ENCODE measurements at places on chromosomes 4 and X. TPM values are rescaled to one million over a fixed set of nuclear protein-coding genes. Genes with fewer than 3 reads are reported as not detected.

CENPU gene
- total RNA-seq, result 74.7 TPM

CYBB gene
- total RNA-seq, result not detected

NUDT11 gene
- total RNA-seq, result 0.79 TPM

PPP1R2C gene
- not detected for total RNA-seq

CENPVL2 gene
- not detected for total RNA-seq

HOPX gene
- total RNA-seq, result 208 TPM

- DNase-seq, result no peak
Measured at GRCh38 chr4:25111648-25112196, 48.5 kb downstream of the SEPSECS start.

- no peak for DNase-seq
Measured at GRCh38 chrX:106862972-106863688, 40.0 kb downstream of the RIPPLY1 start.

GRCh38 chr4:122899682-122900081 is 22.7 kb downstream of the NUDT6 start:
- DNase-seq, result no peak

DNA sequence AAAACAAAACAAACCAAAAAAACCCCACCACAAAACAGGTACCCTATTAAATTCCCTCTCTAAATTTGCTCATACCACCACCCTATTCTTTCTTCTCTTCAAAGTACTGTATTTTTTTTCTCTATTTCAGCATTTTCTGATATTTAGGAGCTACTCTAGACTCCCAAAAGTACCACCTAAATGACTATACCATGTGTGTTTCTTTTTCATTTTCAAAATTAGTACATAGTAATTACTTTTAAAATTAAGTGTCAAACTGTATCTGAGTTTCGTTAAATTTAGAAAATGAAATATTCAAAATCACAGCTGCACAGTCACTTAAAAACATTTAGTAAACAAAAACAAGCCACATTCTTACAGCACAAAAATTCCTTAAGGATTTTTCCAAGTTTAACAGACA is 161.7 kb downstream of the FBXW7 start:
- DNase-seq, result no peak

DNA sequence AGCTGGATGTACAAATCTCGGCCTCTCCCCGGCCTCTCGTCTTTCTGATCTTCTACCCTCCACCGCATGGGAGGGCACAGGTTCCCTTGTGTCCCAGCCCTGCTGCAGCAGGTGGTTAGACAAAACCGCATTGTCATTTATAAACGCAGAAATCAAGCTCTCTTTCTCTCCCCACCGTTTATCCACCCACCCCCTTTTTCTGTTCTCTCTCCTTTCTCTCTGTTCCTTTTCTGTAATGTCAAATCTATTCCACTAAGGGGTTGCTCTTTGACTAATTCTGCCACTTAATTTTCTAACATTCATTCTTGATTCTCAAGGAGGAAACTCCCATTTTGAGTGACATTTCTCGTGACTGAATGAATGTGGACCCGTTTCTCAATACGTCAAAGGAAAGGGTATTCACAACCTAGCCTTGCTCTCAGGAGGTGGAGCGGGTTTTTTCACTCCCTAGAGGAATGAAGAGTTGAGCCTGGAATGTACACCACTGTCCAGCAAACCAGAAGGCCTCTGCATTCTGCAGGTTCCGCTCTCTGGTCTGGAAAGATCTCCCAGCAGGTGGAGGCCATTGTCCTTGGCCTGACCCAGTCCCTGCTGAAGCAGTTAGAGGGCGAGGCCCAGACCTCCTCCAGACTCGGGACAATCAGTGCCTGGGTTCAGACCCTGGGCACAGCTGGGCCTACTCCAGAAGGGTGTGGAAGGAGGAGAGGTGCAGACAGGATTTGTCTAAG is 70.9 kb upstream of the ENPP6 start:
- peak; percentile 63 for DNase-seq

DNA sequence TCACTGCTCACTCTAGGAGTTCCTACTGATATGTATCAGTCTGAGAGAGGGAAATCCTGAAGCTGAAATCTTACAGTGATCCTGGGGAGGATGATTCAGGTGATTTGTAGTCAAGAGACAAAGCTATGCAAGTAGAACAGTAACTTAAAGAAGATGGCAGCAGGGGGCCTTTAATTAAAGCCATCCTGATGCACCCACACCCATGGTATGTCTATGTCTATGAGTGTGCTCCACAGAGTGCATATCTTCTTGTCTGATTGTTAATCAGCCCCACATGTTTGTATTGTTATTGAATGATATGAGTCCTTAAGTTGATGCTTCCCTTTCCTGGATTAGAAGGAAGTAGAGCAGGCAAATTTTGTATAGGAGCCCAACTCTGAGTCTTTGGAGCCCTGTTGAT is 78.8 kb downstream of the NHS start:
- DNase-seq, result no peak

DNA sequence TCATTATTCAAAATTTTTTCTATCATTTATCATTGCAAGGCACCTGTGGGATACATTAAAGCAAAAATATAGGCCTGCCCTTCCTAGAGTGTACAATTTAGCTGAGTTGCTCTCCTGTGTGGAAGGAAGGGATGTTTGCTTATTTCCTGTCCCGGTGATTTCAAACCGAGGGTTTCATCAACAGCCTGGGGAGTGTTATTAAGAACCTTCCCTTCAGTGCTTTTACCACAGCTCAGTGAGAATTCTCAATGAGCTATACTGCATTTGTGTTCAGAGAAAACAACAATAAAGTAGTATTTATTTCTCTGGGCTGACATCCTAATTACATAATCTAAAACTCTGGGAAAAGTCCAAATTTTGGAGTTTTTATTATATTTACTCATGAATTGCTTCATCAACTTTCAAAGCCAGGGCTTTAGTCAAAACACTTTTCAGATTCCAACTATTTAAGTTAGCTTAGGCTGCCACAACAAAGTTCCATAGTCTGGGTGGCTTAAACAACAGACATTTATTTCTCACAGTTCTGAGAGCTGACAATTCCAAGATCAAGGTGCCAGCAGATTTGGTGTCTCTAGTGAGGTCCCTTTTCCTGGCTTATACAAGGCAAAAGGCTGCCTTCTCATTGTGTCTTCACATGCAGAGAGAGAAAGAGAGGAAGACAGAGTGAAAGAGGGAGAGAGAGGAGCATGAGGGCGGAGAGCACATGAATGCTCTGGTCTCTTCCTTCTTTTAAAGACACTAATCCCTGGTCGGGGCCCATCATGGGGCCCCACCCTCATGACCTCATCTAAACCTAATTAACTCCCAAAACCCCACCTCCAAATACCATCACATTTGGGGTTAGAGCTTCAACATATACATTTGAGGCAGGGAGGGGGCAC is 62.6 kb downstream of the MMRN1 start:
- no peak for DNase-seq

DNA sequence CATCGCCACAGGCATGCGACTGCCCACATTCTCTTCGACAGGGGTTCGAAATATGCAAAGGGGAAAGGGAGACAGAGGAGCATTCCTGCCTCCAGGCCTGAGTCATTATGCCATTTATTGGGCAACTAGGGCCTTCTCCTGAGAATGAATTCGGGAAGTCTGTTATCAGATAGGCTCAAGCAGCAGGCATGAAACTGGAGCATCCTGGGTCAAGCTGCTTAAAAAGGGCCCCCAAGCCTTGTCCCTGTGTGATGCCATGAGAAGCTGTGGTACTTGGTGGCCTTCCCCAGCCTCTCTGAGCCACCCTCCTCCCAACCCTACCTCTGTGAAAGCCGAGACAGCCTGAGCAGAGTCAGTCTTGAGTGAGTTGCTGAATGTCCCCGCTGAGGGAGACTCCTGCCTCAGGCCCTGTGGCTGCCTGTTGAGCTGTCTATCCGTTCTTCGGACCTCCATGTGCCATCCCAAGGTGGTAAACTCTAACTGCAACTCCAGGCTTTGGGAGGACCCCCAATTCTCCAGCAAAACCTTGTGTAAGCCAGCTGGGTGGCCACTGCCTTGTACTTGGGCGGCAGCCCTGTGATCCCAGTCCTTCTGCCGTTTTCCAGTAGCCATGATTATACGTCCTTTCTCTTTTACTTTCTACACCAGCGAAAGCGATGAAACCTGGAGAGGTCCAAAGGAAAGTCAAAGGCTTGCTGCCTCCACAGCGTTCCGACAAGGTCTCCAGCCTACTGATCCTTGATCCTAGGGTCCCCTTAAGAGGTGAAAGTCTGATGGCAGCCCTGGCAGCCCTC is 37.7 kb downstream of the NBDY start:
- DNase-seq, result no peak
